COR-L47 (cell line): ENCODE measurements at places on chromosomes 13 and 19.
A peak's percentile ranks its signal among the peaks of the same experiment; 100 is the strongest.

DNA sequence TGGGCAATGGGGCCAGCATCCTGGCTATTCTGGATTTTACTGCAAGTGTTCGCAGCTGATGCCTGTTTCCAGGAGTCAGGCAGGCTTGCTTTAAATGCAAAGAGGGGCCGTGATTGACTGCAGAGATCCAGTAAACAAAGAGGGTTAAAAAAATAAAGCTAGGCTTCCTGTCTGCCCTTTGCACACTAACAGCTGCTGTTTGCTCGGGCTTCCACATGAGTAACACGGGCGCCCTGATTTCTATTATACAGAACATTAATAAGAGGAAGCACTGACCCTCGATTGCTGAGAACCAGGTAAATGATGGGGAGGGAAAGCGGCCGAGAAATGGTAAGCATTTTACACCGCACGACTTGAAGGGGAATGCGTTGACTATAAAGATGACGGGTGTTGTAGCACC lies 254.2 kb upstream of the ZNF507 start:
- no peak for DNase-seq

DNA sequence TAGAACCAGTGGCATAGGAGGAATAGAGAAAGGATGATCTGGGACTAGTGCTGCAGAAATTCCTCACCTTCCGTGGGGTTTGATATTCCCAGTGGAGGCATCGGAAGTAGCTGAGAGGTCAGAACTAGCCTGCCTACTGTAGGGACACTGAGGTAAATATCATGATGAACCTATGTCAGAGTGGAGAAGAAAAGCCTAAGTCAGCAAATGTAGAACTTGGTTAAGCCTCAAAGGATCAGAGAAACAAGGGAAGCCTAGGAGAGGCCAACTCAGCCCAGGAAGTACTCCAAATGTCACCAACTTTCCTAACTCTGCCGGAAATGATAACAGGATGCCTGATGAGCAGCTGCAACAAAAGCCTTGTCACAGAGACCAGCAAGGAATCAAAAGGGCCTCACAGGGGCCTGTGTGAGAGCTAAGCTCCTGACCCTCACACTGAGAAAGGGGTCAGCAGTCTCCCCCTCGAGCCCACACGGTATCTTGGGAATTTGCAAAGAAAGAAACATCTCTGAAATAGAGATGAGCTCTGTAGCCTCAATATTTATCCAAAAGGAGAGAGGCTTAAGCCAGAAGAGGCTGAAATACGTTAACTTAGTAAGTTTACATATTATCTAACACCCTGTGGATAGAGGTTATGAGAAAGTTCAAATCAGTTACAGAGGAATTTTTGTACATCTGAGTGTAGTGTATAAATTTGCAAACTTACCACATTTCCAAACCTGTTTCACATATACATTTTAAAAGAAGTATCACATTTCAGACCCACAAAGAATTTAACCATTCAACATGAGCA lies 1064.3 kb downstream of the DIAPH3 start:
- DNase-seq, result no peak

GRCh38 chr13:46544208-46544607 lies 8.8 kb upstream of the LRCH1 start:
- no peak for DNase-seq

DNA sequence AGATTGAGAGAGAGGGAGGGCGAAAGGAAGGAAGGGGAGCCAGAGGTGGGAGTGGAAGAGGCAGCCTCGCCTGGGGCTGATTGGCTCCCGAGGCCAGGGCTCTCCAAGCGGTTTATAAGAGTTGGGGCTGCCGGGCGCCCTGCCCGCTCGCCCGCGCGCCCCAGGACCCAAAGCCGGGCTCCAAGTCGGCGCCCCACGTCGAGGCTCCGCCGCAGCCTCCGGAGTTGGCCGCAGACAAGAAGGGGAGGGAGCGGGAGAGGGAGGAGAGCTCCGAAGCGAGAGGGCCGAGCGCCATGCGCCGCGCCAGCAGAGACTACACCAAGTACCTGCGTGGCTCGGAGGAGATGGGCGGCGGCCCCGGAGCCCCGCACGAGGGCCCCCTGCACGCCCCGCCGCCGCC lies at the start of gene TNFSF11:
TNFSF11 (plus strand) TSS at position 142 of the 400 bp plus-strand sequence; CDS start at position 294, 152 bp downstream.
- DNase-seq, result peak; percentile 7
